ENCODE measurements at places on chromosomes 5 and 9.
A peak's percentile ranks its signal among the peaks of the same experiment; 100 is the strongest.

- no peak for DNase-seq
These were observed 27.9 kb upstream of the GALNT10 start for GRCh38 chr5:154162539-154163151.

DNA sequence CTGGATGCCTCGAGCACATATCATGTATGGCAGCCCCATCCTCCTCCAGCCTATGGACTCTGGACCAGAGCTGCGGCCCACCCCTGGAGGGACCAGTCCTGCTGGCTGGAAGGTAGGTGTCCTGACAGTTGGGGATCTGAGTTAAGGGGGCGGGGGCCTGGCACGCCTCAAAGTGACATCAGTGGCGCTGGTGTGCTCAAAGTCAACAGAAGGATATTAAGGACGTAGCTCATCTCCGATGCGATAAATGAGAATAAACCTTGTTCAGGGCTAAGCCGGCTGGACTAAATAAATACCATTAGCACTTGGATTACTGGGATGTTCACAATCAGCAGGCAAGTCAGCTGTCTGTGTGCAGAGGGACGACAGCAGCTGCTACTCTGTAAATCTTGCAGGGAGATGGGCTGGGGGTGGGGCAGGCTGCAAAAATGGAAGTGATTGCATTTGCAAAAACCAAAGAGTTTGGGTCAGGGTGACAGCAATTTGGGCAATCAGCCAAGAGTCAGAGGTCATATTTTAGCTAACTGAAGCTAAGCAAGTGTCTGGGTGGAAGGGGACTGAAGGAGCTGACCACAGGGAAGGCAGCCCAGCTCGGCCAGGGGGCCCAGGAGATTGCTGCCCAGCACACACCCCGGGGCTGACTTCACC, 80.0 kb upstream of the LRRTM2 start:
- no peak for DNase-seq

GRCh38 chr9:129402371-129402739, 218.5 kb downstream of the C9orf50 start:
- no peak for DNase-seq

DNA sequence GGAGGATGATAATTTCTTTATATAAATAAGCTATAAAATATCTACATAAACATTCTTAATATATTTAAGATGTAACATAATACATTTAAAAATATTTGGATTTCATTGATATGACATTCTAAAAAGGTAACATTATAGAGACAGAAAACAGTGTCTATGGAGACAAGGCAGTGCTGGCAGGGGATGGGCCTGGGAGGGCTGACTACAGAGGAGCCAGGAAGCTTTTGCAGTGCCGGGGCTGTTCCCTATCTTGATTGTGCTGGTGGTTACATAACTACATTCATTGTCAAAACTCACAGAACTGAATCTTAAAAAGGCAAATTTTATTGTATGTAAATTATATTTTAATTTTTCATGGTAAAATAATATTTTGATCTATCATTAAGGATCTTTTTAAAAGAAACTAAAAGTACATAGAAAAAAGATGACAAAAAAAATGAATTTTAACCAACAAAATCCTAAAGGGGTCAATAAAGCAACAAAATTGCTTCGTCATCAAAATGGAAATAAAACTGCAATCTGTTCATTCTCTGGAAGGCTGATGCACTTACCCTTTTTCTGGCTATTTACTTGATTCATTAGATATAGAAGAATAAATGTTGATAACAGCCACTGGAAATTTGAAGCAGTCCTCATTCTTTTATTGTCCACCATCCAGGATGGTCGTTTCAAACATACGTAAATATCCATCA, 26.3 kb downstream of the LIFR start:
- no peak for DNase-seq

- DNase-seq = no peak
These were observed 10.6 kb upstream of the FAM163B start for GRCh38 chr9:133619791-133620190.

DNA sequence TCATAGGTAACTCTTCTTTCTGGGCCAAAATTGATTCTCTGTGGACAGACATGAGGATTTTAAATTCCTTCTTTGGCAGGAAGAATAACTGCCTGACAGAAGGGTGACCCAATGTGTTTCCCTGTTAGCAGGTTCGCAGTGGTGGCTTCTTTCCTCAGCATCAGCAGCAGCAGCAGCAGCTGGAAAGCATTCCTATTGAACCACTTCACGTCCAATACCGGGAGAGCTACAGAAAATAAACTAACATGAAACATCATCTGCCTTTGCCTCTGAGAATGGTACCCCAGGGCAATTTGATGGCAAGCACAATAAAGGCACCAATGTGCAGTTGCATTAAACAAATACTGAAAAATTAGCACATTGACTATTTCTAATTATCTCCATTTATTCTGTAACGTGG, 214.5 kb downstream of the TMEM167A start:
- DNase-seq = no peak

GRCh38 chr5:151618907-151619306, 27.8 kb upstream of the FAT2 start:
- no peak for DNase-seq

DNA sequence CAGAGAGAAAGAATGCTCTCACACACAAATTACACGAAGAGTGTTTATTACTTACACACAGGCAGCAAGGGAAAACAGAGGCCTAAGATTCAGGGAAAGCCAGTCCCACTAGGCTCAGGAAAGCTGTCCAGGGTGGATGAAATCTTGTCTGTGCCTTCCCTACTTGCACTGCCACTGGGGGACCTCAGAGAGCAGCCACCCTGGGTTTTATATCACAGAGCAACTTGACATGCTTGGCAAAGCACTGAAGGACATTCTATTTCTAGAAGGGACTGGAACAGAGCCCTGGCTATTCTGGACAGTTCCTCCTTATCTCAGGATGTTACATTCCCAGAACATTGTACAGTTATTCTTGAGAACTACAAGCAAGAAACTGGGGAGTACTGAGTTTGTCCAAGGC, 7.5 kb upstream of the PRSS3 start:
- peak; percentile 26 for DNase-seq

GRCh38 chr5:108345541-108346171, 36.2 kb downstream of the FBXL17 start:
- DNase-seq = peak; percentile 76

- no peak for DNase-seq
These were observed 687.6 kb downstream of the CETN3 start for GRCh38 chr5:89721931-89722330.

GRCh38 chr5:166768536-166768935, 1522.9 kb upstream of the WWC1 start:
- DNase-seq = peak; percentile 59

DNA sequence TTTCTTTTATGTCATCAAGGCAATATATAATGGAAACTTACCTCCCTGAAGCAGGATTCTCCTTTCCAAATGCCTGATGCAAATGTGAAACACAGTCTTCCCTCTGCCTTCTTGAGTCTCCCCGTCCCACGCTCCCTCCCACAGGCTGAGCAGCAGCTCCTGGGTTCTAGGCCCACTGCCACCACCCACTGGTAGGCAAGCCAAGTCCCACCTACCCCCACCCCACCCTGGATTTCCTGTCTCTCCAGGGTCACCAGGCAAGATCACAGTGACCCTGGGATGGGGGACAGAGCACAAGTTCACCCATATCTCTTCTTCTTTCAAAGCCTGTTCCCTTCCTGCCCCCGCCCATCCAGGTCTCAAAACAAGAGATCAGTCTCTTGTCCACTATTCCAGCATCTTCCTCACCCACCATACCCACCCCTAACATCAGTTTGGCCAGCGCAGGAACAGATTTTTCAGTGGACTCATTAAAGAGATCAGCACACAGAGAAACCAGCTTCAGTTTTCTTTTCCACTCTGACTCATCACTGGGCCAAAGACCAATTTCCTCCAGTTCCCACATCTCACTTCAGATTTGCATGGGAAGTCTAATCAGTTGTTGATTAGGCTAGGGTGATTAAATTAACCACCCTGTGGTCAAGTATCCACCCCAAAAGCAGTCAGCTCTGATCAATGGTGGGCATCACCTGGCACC, 151.5 kb downstream of the ACTL7B start:
- DNase-seq = peak; percentile 8

- DNase-seq = no peak
These were observed 518.7 kb upstream of the MEF2C start for GRCh38 chr5:89401659-89402058.

GRCh38 chr9:108443741-108444140, 412.0 kb downstream of the ACTL7B start:
- peak; percentile 55 for DNase-seq

DNA sequence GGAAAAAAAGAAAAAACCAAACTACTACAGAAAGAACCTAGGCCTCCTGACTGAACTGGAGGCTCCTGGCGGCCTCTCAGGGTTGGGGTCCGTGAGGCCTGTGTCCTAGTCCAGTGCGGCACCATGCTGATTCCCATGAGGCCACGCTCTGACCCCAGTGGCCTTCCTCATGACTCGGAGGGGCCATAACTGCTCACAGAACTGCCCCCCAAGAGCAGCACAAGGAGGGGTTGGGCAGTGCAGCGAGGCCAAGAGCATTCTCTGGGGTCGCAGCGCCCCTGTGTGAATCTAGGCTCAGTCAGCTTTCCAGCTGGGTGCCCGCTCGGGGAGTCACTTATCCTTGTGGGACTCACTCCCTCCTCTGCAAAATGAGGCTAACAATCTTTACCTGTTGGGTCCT, 79.3 kb upstream of the FBXW11 start:
- no peak for DNase-seq

DNA sequence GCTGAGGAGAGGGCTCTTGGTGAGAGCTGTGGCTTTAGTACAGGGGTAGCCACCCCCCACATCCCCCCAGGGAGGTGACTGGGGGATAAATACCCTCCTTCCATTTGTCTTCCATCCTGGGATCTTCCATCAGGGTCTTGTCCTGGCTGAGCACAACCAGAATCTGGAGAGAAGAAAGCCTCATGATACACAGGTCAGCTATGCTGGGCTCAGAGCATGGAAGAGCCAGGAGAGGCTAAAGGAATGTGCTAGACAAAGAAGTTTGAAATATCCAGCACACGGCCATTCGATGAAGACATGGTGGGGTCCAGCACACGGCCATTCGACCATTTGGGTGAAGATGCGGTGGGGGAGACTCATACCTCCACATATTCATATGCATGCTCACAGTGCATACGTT, 30.0 kb downstream of the ROPN1L start:
- DNase-seq = no peak

GRCh38 chr9:13127131-13127530, 152.4 kb downstream of the MPDZ start:
- no peak for DNase-seq

GRCh38 chr9:2919347-2919746, 75.5 kb upstream of the PUM3 start:
- DNase-seq = peak; percentile 33

DNA sequence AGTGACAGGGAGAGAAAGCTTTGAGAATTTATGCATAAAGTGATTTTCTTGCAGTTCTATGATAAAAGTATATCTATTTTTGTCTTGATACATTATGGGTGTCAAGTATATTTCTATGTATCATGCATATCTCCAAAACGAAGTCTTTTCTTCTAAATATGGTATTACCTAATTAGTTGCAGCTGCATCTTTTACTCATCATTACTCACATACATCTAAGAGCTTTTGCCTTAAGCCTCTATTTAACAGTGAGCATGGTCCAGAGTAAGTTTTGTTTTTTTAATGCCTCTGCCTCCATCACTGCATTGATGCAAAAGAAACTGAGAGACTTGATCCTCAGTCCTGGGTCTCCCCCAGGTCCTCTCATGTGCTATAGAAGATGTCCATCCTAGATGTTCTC, 40.0 kb upstream of the SMC5 start:
- DNase-seq = no peak

GRCh38 chr5:120134944-120135343, 329.2 kb upstream of the PRR16 start:
- no peak for DNase-seq

GRCh38 chr9:85115473-85115872, 445.9 kb downstream of the NTRK2 start:
- DNase-seq = no peak

DNA sequence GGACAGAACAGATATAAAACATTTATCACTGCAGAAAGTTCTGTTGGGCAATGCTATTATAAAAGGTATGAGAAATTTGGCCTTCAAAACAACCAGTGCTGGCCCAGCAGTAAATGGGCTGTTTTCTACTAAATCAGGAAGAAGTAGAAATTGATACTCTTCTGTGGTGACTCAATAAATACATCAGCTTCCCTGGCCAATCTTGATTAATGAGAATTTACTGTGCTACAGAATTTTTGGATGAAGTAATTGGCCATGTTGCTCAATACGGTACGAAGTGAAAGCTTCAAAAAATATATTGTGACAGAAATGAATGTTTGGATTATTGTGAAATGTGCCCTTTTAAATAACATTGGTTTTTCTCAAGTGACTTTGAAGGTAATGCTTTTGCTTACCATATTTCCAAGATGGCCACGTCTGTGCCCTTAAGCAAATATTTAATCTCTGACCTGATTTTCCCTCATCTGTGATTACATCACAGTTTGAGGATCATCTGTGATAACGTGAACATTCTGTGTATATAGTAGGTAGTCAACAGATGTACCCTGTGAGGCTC, 4.2 kb downstream of the DNAJA1 start:
- peak; percentile 87 for DNase-seq

DNA sequence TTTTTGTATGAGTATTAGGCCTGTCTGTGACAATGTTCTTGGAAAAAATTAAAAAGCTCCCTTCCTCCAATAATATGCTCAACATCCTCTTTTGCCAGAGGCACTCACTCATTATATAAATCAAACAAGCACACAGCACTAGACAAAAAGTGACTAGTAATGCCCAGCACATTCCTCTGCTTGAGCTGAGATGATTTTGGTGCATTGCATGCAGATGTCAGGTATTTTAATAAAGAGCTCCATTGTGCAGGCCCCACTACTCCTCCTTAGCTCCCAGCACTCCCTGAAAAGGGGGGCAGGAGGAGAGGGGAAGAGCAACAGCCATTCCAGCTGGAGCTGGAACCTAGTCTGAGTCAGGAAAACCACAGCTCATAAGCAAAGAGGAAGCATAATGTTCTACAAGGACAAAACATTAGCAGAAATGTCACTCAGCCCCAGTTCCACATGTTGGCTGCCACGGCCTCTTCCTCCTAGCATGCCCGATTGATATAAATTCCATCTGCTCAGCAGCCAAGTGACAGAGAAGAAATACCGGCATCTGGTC, 348.5 kb downstream of the BNC2 start:
- DNase-seq = peak; percentile 79

DNA sequence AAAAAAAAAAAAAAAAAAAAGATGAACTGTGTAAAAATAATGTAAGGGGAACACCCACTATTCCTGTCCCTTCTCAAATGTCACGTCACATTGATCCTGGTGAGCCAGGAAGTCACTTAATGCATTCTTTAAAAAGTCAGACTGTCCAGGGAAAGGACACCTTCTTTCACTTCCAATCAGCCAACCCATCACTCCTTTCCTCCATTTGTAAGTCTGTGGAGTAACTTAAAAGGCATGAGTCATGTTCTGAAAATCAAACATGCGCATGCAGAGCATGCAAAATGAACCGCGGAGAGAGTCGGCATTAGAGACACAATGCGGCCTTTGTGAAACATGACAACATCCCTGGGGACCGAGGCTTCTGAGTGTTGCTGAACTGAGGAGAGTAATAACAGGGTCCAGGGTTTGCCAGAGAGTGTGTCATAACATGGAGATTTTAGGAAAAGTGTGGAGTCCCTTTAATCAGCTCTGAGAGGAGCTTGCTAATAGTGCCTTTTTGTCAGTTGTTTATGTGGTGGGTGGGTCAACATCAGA, 77.6 kb upstream of the SEMA6A start:
- DNase-seq = peak; percentile 58
